ENCODE measurements at places on chromosomes 12 and 14.

DNA sequence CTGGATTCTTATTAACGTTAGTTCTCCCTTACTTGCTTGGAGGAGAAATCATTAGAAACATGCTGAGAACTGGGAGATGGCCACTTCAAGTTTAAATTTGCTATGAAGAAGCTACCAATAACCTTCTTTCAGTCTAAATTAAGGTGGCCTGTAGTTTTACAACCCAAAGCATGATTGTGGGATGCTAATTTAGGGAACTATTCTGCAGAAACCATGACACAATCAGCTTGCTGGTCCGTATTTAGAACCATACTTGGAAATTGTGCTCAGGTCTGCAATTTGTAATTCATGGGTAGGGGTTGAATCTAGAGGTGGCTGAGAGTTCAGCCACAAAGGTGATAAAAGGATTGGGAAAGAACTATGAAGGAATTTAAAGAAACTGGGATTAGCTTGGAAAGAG is 405.7 kb downstream of the RAD51B start:
- DNase-seq, result no peak

DNA sequence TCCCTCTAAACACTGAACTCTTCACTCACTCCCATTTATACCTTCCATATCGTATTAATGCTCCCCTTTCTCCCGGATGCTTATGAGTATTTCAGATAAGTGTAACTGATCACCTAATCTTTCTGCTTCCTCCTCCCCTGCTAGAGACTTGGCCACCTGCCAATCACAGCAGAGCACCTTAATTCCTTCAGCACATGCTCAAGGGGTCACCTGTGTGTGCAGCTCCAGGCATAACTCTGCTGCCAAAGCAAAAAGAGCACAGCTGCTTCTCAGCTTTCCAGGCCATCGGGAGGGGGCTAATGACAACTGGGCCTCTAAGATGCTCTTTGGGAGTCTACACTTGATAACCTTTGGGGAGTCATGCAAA is 106.9 kb upstream of the DYRK2 start:
- no peak for DNase-seq

- no peak for DNase-seq
Observed at GRCh38 chr12:130026608-130027176, 122.9 kb upstream of the TMEM132D start.

DNA sequence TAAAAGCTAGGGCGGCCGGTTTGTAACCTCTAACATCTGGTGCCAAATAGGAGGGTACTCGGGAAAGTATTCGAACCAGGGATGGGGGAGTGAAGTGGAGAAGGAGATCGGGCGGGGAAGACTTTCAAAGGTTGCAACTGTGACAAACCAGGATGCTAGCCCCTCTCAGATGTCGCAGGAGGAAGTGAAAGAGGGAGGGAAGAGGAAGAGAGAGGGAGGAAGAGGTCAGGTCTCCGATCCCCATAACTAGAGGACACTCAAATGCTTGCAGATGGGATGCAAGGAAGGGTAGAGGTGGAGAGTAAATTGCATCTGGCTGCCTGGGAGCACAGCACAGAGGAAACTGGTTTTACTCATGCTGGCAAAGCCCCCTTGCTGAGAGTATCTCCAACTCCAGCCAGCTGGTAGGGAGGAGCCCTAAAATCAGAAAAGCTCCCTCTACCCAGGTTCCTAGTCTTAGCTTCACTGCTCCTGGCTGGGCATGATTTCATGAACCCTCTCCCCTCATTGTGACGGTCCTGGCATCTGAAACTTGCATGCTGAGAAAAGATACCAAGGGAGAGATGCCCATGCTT is 696.7 kb upstream of the TBX3 start:
- DNase-seq, result no peak

DNA sequence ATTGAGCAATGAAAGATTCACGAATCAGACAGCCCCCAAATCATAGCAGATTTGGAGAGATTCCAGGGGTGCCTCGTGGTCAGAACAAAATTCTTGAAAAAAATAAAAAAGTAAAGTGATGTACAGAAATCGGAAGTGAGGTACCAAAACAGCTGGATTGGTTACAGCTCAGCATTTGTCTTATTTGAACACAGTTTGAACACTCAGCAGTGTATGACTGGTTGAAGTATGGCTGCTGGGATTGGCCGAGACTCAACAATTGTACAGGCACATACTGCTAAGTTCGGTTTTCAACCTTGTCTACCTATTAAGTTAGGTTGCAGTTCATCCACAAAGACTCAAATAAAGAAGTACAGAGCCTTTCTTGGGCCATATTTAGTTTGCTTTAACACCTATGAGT is 865.4 kb upstream of the TMEM132C start:
- DNase-seq, result no peak

- DNase-seq, result no peak
Observed at GRCh38 chr14:87767567-87767901, 225.4 kb downstream of the GALC start.

DNA sequence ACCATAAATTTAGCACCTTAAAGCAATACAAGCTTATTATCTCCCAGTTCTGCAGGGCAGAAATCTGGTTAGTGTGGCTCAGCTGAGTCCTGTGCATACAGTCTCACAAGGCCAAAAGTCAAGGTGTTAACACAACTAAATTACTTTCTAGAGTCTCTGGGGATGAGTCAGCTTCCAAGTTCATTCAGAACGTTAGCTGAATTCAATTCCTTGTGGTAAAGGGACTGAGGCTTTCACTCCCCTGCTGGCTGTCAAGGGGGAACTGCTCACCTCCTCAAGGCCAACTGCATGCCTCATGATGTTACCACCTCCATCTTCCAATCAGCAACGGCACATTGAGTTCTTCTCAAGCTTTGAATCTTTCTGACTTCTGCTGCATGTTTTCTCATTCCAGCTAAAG is 27.6 kb downstream of the EML5 start:
- DNase-seq, result no peak

DNA sequence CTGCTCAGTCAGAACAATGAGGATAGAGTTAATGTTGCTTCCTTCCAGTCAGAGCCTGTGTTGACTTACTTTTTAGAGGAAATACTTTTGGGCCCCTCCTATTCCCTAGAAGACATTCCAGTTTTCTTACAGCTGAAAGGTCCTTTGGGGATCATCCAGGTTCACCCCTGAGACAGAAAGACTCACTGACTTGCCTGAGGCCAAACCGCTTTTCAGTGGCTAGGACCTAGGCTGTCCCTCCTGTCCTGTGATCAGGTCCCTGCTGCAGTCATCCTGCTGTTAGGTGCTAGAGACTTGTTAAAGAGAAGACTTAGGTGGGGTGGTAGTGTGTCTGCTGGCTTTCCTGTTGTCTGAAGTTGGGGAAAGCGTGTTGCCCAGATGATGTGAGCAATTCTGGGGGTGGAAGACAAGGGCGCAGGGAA is 39.6 kb downstream of the SUSD6 start:
- no peak for DNase-seq

- no peak for DNase-seq
Observed at GRCh38 chr14:89454996-89455395, 38.0 kb upstream of the FOXN3 start.

DNA sequence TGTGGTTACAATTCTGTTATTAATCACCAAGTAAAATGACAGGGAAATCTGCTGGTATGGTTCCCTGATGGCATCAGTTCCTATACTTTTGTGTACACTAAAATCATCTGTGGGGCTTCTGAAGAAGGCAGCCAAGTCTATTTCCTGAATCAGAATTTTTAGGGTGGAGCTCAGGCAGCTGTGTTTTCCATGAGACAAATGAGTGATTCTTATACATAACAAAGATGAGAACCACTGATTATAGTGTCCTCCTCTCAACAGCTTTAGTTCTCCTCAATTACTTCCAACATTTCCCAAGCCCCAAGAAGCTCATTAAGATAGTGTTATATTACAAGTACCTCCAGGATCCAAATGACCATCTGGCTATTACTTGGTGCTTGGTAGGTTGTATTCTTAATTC is 64.5 kb upstream of the USP44 start:
- no peak for DNase-seq

- no peak for DNase-seq
Observed at GRCh38 chr14:67738740-67739504, 37.2 kb downstream of the RDH12 start.
